ENCODE measurements at places on chromosomes 5 and 9.

DNA sequence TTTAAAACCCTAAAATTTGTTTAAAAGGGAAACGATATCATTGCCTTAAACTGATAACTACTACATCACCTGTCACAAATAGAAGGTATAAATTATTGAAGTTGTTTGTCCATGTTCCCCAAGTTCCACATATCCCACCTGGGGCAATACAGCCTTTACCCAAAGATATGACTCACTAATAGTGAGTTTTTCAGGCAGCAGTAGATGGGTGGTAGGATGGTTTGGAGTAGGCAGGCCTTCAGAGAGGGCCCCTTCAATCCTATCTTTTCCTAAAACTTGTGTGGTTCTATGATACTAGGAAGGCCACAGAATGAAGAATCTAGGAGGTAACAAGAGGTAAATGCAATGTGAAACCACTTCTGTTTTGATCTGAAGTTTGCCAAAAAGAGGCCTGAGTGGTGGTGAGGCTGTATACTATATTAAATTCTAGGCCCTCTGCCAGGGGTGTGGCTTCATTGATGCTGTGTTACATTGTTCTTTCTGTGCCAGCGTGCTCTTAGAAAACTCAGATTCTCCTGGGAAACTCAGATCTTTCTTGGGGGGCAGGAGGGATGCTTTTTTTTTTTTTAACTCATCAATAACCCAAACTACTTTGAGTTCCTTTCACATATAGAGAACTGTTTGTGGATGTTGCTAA is 7.2 kb downstream of the CYSTM1 start:
- no peak for DNase-seq

- no peak for DNase-seq
Observed at GRCh38 chr5:125870256-125870655, 553.0 kb upstream of the GRAMD2B start.

DNA sequence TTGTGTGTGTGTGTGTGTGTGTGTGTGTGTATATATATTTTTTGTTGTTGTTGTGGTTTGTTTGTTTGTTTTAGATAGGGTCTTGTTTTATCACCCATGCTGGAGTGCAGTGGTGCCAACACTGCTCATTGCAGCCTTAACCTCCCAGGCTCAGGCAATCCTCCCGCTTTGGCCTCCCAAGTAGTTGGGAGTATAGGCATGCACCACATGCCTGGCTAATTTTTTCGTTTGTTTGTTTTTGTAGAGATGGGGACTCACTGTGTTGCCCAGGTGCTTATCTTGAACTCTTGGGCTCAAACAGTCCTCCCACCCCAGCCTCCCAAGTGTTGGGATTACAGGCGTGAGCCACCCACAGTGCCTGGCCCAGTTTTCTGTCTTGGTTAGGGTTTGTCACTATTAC is 77.3 kb downstream of the GAPVD1 start:
- no peak for DNase-seq

- DNase-seq = no peak
Observed at GRCh38 chr5:16687898-16688297, 71.1 kb upstream of the RETREG1 start.

GRCh38 chr5:108459769-108460168 is 77.9 kb upstream of the FBXL17 start:
- DNase-seq = peak; percentile 4

DNA sequence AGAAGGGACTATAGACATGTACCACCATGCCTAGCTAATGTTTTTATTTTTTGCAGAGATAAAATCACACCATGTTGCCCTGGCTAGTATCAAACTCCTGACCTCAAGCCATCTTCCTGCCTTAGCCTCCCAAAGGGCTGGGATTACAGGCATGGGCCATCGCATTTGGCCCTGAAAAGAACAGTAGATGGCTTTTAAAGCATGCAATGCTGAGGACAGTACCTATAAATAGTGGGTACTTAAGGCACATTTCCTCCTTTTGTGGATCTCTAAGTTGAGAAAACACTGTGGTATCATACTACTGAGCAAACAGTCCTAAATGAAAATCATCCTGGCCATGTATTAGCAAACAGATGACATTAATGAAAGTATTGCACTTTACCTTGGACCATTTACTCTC is 119.4 kb downstream of the TTC39B start:
- DNase-seq = no peak

- DNase-seq = peak; percentile 18
Observed at GRCh38 chr5:137206030-137206715, 293.0 kb downstream of the SPOCK1 start.

DNA sequence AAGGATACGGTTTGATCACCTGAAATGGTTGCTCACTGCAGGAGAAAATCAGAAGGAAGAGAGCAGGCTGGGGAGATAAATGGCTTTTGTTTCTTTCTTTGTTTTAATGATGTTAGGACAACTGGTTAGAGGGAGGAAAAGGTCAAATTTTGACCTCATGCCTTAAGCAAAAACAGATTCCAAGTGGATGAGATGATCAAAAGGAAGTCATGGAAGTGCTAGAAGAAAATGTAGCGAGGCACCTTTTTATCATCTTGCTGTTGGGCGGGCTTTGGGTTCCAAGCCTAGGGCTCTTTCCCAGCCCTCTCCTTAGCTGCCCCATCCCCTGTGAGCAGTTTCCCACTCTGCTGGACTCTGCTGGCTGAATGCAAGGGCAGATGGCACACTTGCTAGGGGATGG is 127.9 kb downstream of the ADAMTS2 start:
- no peak for DNase-seq

DNA sequence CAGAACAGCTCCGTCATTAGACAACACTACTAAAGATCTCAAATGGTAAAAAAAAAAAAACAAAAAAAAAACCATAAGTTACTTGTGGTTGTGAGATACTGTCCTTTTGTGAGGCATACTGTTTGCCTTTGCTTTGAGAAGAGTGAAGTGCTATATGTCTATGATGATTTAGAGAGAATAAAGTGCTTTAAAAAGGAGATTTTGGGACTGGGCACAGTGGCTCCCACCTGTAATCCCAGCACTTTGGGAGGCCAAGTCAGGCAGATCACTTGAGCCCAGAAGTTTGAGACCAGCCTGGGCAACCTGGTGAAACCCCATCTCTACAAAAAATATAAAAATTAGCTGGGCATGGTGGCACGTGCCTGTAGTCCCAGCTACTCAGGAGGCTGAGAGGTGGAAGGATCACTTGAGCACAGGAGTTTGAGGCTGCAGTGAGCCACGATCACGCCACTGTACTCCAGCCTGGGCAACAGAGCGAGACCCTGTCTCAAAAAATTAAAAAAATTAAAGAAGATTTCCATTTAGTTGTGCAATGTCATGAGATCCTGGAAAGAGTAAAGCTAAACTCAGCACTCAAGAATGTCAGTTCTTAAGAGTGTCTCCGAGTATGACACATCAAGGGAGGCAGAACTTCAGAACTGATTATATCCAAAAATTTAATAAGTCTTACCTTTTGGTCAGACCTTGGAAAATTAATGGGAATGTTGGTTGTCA is 87.3 kb downstream of the PRDM6 start:
- DNase-seq = no peak

DNA sequence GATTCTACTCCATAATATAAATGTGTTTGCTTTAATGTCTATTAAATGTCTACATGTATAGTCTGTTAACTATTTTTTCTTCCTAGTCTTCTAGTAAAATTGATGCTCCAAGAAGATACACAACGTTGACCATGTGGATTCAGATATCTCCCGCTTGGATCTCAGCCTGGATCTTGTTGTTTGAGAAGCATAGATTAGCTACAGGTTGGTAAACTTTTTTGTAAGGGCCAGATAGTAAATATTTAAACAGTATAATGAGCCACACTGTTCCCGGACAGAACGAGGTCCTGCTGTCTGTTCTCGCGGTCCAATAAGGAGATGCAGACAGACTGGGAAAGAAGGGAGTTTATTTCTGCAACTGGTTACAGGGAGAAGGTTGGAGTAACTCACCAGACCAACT is 86.2 kb upstream of the IL12B start:
- no peak for DNase-seq

DNA sequence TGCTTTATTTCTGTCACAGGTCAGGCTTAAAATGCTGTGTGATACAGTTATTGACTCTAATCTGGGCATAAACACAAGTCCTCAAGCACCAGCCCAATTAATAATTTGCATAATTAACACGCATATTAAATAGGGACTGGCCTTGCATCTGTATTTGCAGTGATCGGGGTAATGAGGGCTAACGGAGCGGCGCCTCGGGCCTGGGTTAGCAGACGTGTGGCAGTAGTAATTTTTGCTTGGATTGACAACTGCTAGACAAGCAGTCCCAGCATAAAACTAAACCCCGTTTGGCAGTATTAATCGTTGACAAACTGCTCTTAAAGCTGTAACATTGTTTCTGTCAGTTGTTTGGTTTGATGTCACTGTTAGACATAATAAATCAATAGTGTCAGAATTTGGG is 109.2 kb downstream of the PBX3 start:
- no peak for DNase-seq

DNA sequence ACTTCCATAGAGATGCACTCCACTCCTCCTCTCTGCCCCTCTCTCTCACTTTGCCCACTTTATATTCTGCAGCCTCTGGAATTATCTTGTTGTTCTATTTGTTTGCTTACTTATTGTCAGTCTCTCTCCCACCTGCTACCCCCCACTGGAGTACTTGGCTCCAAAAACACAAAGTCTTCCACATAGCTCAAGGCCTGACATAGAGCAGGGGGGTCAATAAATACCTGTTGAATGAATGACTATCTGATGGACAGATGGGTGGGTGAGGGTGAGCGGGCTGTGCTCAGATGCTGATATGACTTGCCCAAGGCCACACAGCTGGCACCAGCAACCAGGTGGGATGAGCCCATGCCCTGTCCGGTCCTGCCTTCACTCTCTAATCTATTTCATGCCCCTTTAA is 13.4 kb upstream of the UNC5A start:
- no peak for DNase-seq

- DNase-seq = no peak
Observed at GRCh38 chr5:176647843-176648473, 674 bp downstream of the TSPAN17 start.

DNA sequence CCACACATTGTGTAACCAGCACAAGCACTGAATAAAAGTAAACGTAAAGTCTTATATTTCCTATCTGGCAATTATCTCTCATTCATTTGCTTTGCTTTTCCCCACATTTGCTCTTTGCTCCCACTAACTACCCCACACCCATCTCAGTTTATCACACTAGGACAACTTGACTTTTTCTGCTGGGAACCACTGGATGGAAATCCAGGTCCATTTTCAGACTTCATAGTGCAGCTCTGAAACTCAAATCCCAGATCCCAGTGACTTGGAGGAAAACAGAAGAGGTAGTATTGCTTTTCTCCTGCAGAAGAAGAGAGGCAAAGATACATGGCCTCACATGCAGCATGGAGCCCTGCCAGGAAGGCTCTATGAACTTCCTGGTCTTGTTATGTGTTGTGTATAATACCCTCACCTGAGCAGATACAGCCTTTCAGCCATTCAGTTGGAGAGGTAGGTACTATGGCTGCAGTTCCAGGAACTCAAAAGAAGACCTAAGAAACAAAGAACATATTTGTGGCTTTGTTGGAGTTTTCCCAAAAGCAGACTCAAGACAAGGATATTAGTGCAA is 90.0 kb upstream of the NIPBL start:
- no peak for DNase-seq

- no peak for DNase-seq
Observed at GRCh38 chr5:143216211-143216610, 187.3 kb downstream of the NR3C1 start.

GRCh38 chr5:145835848-145836239 is 702 bp upstream of the PRELID2 start:
- DNase-seq = no peak

GRCh38 chr5:62720031-62720441 is 141.4 kb downstream of the LRRC70 start:
- no peak for DNase-seq

GRCh38 chr9:98037357-98037756 is 19.2 kb upstream of the NANS start:
- no peak for DNase-seq

DNA sequence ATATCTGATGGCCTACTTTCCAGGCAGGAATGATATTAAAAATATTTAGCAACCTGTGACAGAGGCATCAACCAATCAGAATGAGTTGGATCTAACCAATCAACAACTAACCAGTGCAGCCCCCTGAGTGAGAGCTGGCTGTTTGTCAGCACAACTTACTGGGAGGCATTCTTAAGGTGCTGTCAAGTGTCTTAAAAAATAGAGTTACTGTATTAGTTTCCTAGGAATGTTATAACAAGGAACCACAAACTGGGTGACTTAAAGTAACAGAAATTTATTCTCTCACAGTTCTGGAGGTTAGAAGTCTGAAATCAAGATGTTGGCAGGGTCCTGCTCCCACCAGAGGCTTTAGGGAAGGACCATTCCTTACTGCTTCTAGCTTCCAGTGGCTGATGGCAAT is 85.2 kb downstream of the ATG10 start:
- DNase-seq = no peak

DNA sequence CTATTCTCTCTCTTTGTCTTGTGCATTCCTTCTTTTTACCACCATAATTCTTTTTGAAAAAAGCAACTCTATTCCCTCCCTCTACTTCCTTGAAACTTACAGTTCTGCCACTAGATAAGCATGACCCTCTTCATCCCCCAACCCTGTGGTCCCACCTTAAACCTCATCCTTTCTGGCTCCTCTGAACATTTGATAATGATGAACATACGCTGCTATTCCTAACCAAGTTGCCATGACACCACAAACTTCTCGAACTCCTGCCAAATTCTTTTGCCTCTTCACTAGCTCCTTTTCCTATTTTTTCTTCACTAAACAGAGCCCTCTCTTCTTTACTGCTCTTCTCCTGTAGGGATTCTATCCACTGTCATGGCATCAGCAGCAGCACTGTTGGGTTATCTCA is 57.1 kb downstream of the MOCS2 start:
- DNase-seq = no peak

- no peak for DNase-seq
Observed at GRCh38 chr5:132327252-132327955, 33.2 kb downstream of the SLC22A4 start.

GRCh38 chr5:111072949-111073682 is 1.6 kb downstream of the TSLP start:
- DNase-seq = no peak

DNA sequence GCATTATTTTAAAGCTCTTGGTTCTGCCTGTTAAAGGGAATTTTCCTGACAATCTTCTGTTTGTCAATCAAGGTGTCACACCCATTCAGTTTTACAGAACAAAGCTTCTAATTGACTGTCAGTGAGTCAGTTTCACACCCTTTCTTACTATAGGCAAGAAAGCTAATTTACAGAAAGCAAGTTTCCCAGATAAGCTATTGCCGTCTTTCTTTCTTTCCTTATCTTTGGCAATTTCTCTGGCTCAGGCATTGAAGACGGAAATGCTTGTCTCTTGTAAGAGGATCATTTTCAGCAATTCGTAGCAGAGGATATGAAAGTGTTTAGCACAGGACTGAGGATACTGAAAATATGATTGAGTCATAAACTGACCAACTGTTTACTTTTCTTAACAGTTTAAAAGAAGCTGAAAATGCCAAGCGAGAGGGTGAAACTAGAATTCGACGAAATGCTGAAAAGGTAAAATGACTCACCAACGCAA is 27.0 kb downstream of the SPINK5 start:
- DNase-seq = no peak

DNA sequence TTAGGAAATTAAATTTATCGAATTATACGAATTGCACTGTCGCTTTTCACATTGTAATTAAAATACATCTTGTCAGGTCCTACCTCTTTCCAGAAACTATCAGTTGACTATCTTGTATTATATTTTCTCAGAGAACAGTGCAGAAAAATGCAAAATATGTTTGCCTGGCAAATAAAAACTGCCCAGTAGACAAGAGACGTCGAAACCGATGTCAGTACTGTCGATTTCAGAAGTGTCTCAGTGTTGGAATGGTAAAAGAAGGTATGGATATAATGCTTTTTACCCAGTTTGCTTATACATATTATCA is 10.8 kb downstream of the NR4A3 start:
- DNase-seq = no peak

GRCh38 chr9:104861397-104861796 is 66.6 kb downstream of the ABCA1 start:
- no peak for DNase-seq
